Activated CD8-positive, alpha-beta memory T cell treated with anti-CD3 and anti-CD28 coated beads for 4 hours (primary cell): ENCODE measurements at places on chromosomes 11 and 22.

DNA sequence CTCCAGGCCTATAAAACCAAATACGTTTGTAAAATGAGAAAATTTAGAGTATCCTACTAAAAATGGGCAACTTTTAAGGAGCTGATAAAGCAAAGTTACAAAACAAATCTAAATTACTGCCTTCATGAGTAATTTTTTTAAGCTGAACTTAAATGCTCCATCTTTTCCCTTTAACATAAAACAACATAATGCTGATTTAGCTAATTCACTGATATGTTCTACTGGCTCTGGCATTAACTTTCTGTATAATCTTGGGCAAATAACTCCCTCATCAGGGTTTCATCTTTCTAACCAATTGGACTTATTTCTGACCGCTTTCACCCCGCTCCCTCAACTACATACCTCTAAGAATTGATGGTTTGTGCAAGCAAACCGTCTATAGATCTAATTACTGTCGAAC is 362 bp downstream of the OR10A3 start:
- no peak for DNase-seq

DNA sequence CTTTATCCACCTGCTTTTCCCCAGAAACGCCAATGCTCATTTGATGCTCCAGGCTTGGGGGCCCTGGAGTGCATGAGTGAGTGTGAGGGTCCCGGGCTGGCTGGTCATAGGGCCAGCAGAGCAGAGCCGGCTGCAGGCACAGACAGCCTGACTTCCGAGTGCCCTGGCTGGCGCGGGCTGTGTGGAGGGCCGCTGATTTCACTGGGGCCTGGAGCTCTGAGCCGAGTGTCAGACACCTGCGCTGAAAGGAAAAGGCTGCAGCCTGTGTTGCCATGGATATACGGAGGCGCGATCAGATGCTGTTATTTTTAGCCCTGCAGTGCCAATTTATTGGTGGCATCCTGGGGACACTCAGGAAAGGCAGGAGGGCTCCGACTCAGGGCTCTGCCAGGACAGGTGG is 87.6 kb downstream of the ST3GAL4 start:
- no peak for DNase-seq

DNA sequence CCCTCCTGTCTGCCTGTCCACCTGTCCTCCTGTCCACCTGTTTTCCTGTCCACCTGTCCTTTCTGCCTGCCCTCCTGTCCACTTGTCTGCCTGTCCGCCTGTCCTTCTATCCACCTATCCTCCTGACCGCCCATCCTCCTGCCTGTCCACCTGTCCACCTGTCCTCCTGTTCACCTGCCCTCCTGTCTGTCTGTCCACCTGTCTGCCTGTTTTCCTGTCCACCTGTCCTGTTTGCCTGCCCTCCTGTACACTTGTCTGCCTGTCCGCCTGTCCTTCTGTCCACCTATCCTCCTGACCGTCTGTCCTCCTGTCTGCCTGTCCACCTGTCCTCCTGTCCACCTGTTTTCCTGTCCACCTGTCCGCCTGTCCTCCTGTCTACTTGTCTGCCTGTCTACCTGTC is 682.8 kb downstream of the TBC1D22A start:
- DNase-seq = no peak

DNA sequence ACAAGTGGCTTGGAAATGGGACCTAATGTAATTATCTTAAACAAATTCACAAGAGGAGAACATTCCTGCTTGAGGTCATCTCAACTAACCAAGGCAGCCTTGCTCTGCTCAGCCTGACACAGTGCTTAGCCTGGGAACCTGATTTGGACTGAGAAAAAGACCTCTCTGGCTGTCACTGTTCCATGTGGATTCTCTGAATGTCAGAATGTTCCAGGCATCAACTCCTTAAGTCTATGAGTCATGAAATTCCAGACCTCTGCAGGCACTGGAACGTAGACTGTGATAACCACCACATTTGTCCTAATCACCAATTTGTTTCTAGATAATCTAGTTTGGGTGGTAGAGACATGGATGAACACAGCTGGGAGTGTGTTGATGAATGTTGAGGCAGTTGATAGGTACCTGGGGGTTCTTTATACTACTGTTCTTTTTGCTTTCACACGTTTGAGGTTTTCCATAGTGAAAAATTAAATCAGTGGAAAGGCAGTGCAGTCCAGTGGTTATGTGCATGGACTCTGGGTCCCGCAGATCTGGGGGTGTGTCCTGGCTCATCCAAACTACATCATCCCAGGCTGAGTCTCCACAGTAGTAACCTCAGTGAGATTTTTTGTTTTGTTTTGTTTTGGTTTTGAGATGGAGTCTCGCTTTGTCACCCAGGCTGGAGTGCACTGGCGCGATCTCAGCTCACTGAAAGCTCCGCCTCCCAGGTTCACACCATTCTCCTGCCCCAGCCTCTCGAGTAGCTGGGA is 269.6 kb downstream of the MN1 start:
- no peak for DNase-seq

GRCh38 chr11:101862391-101863233 is 52.2 kb upstream of the CEP126 start:
- DNase-seq = no peak

GRCh38 chr11:123299721-123300120 is 104.7 kb upstream of the CLMP start:
- DNase-seq = no peak

- no peak for DNase-seq
These were observed 153.8 kb upstream of the BLID start for GRCh38 chr11:122269824-122270223.

DNA sequence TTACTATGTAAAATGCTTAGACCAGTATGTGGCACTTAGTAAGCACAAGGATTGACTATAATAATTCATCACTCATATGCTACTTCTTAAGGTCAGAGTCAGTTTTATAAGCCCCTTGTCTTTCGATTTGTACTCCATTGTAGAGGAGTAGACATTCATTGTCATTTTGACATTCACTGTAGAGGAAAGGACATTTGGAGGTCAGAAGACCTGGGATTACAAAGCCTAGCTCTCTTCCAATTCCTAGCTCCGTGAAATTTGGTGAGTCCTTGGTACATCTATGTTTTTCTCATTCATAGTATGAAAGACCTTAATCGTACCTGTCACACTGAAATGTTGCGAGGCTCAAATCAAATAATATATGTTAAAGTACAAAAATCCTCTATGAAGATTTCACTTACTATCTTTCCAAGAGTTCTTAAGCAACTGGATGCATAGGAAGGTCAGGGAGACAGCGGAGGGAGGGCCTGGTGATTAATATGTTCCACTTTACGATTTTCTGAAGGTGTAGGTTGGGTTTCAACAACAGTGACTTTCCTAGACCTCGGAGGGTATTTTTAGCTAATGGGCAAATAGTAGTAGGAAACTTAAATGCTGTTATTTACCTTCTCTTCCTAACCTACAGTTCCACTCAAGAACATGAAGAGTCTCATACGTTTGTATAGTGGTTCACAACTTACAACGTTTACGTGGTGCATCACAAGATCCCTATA is 1.4 kb upstream of the EMSY start:
- no peak for DNase-seq
